ENCODE measurements at places on chromosomes 16 and 17. TPM values are rescaled to one million over a fixed set of nuclear protein-coding genes. Genes with fewer than 3 reads are reported as not detected.

The FBXO39 gene
- total RNA-seq: 0.56 TPM

The KRTAP4-4 gene
- not detected for total RNA-seq

The TP53TG3B gene
- total RNA-seq: not detected

The TEX19 gene
- total RNA-seq: not detected

The LGALS9 gene
- 2.5 TPM for total RNA-seq

The TCAP gene
- total RNA-seq: 0.19 TPM

The TP53TG3F gene
- not detected for total RNA-seq

The ALOX12B gene
- total RNA-seq: not detected

The MILR1 gene
- 6.5 TPM for total RNA-seq
